ENCODE measurements at places on chromosomes 7 and 10.

DNA sequence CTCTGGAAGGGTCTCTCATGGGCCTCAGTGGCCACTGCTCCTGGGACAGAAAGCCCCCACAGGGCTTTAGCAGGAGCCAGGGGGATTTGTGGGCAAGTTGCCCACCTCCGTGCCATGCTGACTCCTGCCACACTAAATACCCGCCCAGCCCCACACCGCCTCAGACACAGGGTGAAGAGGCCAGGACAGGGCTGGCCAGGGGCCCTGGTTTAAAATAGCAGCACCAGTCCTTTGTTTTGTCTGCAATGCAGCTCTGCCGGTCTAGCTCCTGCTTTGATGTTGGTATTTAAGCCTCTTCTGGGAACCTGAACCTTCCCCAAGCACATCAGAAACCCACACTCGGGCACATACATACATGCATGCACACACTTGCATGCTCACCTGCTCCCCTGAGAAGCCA lies 14.4 kb upstream of the TNRC18 start:
- peak; percentile 60 for DNase-seq

DNA sequence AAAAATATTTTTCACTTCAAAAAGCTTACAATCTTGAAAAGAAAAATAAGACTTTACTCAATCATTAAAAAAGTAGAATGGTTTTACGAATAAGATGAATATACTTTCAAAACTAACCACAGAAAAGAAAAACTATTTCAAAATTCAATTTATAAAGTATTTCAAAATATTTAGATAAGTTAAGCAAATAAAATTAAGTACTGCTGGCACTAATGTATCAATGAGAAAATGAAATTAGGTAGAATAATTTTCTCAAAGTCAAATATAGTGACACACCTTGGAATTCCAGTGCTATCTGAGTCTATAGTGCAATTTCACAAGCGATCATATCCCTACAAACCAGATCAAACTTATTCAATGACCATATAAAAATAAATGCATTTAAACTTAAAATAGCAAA lies 109.8 kb upstream of the SEMA3A start:
- DNase-seq = no peak

DNA sequence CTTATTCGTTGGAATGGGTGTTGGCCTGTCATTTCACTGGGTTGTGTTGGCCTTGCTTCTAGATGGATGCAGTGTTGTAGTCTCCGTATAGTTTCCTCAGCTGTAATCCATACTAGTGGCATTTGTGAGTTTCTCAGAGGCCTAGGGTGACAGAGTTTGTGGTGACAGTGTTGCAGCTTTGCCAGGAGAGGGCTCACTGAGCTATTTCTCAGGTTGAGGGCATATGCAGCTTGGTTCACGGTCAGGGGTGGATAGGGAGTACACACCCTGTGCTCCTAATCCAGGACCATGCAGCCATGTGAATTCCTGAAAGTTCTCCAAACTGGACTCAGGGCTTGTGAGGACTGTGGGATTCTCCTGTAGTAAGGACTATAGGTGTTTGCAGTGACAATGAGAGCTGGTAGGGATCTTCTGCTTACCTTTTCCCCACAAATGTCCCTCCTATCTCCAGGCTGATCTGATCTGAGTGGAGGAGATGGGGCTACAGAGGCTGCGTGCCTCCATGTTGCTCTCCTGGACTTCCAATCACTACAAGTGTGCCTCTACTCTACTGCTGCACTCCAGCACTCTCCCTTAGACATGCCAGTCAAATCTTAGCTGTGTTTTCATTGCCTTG lies 229.0 kb downstream of the STK31 start:
- DNase-seq = peak; percentile 60

DNA sequence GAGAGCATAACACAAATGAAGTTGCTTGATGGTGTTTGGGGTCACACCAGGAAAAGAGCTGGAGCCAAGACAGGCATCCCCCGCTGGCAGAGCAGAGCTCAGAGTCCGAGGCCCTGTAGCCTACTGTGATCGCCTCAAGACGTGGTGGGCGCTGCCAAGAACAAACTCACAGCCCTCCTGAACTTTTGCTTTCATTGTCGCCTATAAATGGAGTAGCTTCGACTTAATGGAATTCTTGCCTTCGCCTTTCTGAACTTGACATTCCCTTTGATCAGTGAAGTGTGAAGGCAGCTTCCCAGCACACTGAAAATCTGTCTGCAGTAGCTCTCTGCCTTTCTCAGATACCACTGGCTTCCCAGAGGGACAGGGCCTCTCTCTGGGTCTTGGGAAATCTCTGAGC lies 21.3 kb downstream of the CPXM2 start:
- no peak for DNase-seq

- no peak for DNase-seq
These were observed 7.7 kb downstream of the ASB10 start for GRCh38 chr7:151179287-151179860.

GRCh38 chr10:24866604-24867583 lies 85.5 kb downstream of the PRTFDC1 start:
- DNase-seq = no peak

DNA sequence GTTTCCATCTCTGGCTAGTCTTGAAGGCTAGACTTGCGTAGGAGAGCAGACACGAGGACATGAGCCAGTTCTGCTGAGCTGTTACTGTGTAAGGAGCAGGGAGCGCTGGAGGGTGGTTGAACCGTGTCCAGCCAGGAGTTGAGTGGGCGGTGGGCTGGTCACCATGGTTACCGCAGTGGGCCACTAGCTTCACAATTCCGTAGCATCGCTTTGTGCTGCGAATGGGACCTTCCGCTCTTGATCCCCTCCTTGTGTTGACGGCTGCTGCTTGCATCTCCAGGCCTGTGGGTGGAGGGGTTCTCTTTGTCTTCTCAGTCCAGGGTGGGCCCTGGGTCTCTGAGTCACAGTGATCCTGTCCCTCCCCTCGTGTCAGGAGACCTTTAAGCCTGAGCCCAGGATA lies 49.4 kb upstream of the OCM start:
- peak; percentile 69 for DNase-seq

DNA sequence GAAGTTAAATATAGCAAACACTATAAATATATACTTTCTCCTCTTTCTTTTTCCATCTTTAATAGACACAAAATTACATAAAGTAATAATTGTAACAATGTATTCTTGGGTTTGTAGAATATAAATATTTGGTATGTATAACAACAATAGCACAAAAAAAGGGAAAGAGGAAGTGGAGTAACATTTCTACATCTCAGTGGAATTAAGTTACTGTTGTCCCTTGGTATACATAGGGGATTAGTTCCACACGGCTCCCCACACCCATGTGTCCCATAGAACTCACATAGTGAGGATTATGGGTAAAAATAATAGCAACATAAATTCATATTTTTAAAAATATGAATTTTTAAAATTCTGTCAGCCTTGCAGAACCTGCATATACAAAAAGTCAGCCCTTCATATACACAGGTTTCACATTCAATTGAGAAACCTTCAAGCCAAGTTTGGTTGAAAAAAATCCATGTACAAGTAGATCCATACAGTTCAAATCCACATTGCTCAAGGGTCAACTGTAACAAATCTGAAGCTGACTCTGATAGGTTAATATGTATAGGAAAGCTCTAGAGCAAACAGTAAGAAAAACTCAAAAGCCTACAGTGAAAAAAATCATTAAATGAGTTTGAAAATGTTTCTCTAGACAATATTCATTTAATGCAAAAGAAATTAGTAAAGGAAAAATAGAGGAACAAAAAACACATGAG lies 92.4 kb downstream of the HYCC1 start:
- no peak for DNase-seq

GRCh38 chr7:69067397-69067796 lies 530.9 kb upstream of the AUTS2 start:
- peak; percentile 78 for DNase-seq

- DNase-seq = no peak
These were observed 7.7 kb downstream of the HDAC9 start for GRCh38 chr7:18503126-18503866.

DNA sequence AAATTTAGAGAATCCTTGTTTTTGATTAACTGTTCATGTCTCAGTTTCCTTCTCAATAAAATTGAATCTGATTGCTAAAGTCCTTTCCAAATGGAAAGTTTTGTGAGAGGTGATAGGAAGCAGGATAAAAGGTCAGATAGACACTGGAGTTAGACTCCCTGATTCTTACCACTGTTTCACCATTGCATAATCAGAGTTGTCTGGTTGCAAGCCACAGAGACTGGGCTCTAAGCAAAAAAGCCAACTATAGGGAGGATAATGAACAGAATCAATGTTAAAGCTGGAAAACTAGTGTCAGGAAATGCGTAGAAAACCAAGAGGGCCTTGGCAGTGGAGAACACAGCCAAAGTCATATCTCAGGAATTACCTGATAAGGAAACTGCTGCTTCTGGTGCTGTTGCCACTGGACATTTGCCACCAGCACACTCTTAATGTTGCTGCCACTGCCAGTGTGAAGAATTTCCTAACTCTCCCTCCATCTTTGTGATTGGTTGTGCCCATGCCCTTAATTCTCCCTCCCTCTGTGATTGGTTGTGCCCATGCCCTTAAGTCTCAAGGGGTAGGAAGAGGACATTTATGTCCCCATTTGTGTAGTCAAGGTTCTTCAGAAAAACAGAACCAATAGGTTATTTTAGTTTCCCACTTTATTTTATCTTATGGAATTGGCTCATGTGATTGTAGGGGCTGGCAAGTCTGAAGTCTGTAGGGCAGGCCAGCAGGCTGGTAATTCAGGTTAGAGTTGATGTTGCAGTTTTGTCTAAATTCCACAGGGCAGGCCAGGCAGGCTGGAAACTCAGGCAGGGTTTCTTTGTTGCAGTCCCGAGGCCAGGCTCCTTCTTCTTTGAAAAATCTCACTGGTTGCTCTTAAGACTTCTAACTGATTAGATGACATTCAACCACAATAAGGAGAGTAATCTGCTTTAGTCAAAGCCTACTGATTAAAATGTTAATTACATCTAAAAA lies 639.0 kb downstream of the REEP3 start:
- DNase-seq = peak; percentile 34

DNA sequence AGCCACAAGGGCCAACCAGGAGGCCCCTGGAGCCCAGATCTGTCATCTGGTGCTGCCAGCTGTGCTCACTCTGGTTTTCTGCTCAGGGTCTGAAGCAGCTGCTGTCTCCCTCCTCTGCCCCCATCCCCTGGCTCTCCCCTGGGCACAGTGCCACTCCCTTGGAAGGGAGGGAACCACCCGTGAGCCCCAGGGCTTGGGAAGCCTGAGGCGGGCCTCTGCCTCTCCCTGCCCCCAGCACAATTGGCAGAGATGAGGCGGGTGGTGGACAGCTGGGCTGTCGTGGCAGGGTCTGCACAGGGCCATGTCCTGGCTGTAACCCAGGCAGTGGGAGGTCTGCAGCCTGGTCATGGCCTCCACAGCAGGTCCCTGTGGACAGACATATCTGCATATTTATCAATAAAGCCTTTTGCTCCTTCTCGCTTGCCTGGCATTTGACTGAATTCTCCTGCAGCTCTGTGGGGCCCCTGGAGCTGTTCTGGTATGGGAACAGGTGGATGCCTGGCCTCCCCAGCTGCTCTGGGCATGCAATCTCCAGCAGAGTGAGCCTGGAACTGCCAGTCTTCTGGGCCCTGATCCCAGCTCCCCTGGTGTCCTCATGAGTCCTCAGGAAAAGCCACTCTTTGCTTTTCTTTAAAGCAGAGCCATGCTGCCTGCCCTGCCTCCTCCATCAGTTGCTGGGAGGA lies 1.6 kb upstream of the ANKRD2 start:
- DNase-seq = no peak

- DNase-seq = peak; percentile 77
These were observed 17.3 kb downstream of the OPALIN start for GRCh38 chr10:96341219-96342182.

DNA sequence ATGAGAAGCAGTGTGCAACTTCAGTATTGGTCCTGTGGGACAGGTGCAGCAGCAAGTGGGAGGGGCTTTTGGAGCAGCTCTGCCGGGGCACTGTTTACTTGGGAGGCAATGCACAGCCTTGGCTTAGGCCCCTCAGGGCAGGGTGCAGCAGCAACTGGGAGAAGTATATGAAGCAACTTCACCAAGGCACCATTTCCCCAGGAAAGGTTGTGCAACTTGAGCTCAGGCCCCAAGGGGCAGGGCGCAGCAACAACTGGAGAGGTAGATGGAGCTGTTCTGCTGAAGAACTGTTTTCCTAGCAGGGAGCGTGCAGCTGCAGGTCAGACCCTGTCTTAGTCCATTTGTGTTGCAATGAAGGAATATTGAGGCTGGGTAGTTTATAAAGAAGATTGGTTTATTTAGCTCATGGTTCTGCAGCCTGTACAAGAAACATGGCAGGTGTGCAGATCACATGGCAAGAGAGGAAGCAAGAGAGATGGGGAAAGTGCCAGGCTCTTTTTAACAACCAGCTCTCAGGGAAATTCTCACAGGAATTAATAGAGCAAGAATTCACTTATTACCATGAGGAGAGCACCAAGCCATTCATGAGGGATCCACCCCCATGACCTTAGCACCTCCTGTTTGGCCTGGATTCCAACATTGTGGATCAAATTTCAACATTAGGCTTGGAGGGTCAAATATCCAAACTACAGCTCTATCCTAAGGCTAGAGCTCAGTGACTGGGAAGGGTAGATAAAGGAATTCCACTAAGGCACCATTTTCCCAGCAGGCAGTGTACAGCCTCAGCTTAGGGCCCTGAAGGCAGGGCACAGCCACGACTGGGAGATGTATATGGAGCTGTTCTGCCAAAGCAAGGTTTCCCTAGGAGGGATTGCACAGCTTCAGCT lies 10.9 kb downstream of the GPR141 start:
- peak; percentile 72 for DNase-seq

DNA sequence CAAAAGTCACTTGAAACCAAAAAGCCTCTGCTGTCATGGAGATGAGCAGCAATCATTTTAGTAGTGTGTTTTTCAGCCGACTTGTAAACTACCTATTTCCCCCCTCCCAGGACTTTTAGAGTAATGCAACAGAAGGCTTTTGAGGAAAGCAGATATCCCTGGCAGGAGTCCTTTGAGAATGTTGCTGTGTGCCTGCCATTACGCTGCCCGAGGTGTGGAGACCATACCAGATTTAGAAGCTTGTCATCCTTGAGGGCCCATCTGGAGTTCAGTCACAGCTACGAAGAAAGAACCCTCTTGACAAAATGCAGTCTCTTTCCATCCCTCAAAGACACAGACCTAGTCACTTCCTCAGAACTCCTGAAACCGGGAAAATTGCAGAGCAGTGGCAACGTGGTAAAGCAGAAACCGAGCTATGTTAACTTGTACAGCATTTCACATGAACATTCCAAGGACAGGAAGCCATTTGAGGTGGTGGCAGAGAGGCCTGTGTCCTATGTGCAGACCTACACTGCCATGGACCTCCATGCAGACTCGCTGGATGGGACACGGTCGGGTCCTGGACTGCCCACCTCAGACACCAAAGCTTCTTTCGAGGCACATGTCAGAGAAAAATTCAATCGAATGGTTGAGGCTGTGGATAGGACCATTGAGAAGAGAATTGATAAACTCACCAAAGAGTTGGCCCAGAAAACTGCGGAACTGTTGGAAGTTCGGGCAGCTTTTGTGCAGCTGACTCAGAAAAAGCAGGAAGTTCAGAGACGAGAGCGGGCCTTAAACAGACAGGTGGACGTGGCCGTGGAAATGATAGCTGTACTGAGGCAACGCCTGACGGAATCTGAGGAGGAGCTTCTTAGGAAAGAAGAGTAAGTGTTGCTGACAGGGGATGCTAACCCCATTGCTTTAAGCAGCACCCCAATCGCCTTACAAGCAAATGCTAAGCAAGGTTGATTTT lies 2.2 kb downstream of the ZNF365 start:
- DNase-seq = no peak

Measured in ELF-1 (cell line).